ENCODE measurements at places on chromosomes 3 and 15.
A peak's percentile ranks its signal among the peaks of the same experiment; 100 is the strongest.

DNA sequence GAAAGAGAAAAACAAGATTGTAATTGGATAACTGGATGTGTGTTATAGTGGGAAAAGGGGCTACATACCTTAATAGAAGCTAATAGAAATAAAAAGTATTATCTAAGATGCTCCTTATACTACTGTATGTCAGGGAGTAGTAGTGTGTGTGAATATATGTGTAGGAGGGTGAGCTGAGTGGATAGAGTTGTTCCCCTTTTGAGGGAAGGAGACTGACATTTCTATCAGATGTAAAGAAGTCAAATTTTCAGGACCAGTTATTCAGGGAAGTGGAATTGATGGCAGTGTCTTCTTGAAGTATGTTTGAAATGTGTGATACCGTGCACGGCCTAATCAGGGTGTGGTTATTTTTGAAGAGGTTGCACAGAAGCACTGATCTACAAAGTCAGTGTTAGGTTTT is 49.1 kb downstream of the PCOLCE2 start:
- peak; percentile 26 for DNase-seq

DNA sequence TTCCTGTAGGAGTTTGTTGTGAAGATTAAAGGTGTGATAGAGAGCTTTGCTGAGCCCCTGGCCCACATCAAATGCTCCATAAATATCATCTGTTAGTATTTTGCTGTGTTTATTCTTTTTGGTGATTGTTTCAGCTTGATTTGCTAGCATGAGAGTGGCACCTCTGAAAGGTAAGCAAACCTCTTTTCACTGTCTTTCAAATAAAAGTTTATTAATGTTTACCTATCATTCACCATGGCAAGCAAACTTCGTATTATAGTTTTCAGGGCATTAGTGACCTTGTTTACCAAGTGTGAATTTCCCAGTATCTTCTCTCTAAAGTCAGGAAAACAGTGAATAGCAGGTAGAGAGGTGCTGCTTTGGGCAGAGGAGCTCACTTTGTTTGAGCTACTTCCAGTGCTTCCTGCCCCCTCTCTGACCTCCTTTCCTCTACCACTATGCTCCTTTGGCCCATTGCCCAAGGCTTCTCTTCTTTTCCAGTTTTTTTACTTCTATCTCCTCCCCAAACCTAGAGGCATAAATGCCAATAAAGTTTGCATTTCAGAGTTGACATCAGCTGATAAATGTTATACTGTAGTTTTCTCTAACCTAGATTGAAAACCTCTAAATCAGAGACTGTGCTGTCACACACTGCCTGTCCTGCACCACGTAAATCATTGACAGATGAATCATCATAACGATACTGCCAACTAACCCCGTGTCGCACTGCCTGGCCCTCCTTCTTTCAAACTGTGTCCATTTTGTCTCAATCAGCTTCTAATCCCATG is 569.0 kb downstream of the TUSC7 start:
- DNase-seq, result no peak

DNA sequence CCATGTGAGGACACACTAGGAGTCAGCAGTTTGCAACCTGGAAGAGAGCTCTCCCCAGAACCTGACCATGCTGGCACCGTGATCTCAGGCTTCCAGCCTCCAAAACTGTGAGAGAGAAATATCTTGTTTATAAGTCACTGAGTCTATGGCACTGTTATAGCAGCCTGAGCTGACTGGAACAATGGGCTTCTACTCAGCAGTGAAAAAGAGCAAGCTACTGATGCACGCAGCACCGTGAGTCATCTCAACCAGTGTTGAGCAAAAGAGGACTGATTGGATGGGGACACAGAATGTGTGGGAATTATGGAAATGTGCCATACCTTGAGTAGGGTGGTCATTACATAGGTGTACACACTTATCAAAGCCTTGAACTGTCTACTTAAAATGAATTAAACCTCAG is 230.4 kb downstream of the PLCL2 start:
- no peak for DNase-seq

DNA sequence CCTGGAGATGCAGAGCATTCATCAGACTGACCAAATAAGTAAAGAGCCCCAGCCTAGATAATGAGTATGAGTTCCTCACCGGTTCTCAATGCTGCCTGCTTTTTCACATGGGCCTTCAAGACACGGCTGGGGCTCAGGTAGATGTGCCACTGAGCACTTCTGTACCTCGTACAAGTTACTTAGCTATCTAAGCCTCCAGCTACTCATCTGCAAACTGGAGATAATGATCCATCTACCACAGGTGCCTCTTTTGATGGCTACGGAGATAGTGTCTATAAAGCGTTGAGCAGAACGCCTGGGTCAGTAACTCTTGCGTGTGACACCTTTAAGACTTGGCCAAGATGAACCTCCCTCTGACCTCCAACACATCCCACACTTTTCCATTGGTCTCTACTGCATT is 56.3 kb downstream of the CCR4 start:
- DNase-seq, result no peak

Measured in NB4 (cell line).